ENCODE measurements at places on chromosomes 16 and 17. TPM values are rescaled to one million over a fixed set of nuclear protein-coding genes. Genes with fewer than 3 reads are reported as not detected.
A peak's percentile ranks its signal among the peaks of the same experiment; 100 is the strongest.

The TNFRSF13B gene
- not detected for total RNA-seq

- no peak for DNase-seq
Measured at GRCh38 chr17:6558932-6559752, 2.8 kb upstream of the PITPNM3 start.

DNA sequence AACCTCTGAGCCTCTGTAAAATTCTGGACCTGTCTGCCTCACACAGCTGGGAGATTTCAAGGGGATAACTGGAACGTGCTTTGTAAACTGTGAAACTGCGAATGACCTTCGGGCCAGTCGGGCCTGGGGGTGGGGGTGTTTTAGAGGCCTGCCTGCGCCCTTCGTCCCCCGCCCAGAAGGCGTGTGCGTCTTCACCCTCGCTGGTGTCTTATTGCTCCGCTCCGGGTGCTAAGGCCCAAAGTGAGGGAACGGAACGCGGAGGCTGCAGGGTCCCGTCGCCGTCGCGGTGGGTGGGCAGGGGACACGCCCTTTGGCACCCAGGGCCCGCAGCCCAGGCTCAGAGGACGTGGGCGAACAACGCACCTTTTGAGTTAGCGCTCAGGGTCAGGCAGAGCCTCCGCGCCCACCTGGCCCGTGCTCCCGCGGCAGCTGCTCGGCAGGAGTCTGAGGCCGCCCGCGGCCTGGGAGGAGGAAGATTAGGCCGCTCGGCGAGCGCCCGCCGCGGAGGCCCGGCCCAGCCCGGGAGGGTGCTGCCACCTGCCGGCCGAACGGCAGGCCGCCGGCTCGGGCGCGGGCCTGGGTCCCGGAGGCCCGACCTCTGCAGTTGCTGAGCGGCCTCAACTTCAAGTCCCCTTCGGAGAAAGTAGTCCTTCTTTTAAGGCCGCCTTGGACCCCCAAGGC lies 29.7 kb downstream of the DCAKD start:
- DNase-seq = peak; percentile 76

DNA sequence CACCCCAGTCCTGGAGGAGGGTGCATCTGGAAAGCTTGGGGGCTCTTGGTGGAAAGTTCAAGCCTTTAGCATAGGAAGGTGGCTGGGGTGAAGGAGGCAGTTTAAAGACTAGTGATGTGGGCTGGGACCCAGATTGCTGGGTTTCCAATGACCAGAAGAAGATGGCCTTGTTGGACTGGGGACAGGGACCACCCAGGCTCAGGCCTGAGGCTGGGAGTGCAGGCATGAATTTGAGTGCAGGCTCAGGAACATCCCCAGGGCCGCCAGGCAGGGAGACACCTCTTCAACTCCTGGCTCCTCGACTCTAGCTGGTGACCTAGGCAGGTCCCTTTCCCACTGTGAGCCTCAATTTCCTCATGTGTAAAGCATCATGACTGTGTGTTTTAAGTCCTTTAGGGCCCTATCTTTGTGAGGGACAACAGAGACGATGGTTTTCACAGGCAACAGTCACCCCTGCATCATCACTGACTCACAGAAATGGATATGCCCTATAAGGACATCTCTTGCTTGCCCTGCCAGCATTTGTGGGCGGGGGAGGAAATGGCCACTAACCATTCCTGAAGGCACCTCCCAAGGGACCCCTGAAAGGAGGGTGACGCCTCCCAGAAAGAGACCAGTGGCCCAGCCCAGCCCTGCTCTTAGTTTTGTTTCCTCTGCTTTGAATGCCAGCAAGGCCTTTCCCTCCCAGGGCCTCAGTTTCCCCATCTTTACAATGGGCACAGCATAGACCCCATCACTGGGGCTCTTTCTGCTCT lies 11.1 kb downstream of the NLRC5 start:
- peak; percentile 90 for DNase-seq

DNA sequence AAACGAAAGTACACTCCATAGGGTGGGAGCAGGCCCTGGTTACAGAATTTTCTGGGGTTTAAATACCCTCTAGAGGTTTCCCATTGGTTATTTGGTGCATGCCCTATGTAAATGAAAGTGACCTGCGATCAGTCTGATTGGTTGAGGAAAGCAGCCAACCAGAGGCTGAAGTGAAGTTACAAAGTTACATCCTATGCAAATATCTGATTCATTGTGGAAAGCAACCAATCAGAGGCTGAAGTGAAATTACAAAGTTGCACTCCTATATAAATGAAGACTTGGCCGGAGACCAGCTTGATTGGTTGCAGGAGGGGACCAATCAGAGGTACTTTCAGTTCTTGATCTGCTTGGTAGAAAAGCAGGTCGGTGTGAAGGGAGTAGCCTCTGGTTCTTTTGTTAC lies 24.4 kb downstream of the NAA60 start:
- no peak for DNase-seq

DNA sequence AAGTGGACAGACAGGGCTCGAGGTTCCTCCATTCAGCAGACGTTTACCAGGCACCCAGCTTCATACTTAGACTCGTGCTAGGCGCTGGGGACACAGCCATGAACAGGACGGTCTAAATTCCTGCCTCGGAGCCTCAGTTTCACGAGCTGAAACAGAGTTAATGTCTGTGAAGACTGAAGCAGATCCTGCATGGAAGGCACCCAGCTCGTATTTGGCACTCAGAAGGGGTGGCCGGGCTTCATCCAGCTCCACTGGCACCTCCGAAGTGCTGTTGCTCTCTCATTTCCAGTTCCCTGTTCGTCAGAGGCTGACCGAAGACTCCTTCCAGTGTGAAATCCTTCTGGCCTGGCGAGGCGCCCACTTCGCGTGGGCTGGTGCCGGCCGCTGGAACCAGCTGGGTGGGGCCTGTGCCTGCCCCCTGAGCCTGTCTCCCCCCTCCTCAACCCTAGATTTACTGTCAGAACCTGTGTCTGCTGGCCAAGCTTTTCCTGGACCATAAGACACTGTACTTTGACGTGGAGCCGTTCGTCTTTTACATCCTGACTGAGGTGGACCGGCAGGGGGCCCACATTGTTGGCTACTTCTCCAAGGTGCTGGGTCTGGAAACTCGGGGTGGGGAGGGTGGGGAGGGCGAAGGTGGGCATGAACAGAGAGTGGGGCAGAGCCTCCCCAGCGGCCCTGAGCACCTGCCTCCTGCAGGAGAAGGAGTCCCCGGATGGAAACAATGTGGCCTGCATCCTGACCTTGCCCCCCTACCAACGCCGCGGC lies 5.8 kb downstream of the PRSS8 start:
- peak; percentile 81 for DNase-seq

- DNase-seq = no peak
Measured at GRCh38 chr17:71727723-71728122, 393.1 kb upstream of the SOX9 start.

GRCh38 chr16:69589434-69590269 lies 23.9 kb downstream of the NFAT5 start:
- DNase-seq = no peak

- no peak for DNase-seq
Measured at GRCh38 chr16:78579020-78579419, 479.6 kb downstream of the WWOX start.

- no peak for DNase-seq
Measured at GRCh38 chr17:42178817-42179216, 2.1 kb downstream of the KCNH4 start.

GRCh38 chr17:48211011-48211410 lies 103.4 kb downstream of the SNX11 start:
- no peak for DNase-seq

DNA sequence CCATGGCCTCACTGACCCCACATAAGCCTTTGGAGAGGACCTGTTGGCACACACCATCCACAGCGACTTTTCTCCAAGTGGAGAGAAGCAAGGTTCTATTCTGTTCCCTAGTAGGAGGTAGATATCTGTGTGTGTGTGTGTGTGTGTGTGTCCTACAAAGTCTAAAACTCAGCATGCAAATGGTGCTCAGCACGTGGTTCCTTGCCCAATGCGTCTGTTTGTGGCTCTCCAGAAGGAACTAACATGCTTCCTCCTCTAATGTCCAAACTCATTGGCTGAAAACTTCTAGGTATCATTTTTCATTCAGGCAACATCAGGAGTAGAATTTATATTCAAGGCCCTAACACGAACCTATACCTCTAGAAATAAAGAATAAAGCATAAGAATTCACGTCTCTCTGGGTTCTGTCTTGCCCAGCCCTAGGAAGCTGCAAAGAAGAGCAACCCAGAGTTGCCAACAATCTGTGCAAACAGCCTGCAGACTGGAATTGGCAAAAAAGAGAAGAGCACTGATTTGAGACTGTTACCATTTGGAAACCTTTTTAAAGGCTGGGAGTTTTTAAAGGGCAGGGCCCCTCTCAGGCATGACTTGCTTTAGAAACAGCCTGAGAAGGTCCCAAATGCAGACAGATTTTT lies 25.5 kb downstream of the MAP3K14 start:
- no peak for DNase-seq

GRCh38 chr17:19410875-19411620 lies at the start of gene RNF112:
TSS of gene RNF112 (plus strand) at chr17:19411232. CDS start at chr17:19411409, 177 bp downstream.
- DNase-seq = peak; percentile 49

- DNase-seq = no peak
Measured at GRCh38 chr16:13377143-13377542, 475.7 kb downstream of the SHISA9 start.

GRCh38 chr17:79970576-79971068 lies 65.0 kb downstream of the TBC1D16 start:
- peak; percentile 22 for DNase-seq

DNA sequence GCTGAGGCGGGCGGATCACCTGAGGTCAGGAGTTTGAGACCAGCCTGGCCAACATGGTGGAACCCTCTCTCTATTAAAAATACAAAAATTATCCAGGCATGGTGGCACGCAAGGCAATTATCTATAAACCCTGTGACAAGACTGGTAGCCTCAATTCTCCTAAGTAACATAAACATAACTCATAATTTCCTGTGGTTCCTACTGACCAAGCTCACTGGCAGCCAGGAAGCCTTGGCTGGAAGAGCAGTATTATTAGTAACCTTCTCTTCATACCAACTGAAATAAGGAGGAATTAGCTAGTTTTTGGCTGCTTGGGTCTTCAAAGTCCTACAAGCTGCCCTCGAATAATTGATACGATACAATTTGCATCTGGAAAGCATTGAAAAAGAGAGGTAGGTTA lies 31.6 kb upstream of the LRRC37A3 start:
- no peak for DNase-seq

DNA sequence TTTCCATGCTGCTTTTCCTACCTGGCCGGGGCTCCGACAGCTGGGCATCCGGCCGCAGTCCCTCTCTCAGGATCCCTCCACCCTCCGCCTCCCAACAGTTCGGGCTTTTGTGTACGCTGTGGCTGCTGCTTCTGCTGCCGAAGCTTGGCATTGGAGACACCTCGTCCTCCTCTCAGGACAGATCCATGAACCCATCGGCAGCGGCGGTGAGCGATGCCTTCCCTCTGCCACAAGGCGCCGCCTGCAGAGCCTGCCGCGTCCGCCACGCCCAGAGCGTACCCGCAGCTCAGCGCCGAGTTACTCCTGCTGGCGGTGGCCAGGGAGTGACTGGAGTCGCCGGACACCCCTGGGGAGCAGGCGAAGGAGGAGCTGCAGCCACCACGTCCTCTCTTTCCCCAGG lies 2032.8 kb downstream of the TP53TG3F start:
- no peak for DNase-seq

DNA sequence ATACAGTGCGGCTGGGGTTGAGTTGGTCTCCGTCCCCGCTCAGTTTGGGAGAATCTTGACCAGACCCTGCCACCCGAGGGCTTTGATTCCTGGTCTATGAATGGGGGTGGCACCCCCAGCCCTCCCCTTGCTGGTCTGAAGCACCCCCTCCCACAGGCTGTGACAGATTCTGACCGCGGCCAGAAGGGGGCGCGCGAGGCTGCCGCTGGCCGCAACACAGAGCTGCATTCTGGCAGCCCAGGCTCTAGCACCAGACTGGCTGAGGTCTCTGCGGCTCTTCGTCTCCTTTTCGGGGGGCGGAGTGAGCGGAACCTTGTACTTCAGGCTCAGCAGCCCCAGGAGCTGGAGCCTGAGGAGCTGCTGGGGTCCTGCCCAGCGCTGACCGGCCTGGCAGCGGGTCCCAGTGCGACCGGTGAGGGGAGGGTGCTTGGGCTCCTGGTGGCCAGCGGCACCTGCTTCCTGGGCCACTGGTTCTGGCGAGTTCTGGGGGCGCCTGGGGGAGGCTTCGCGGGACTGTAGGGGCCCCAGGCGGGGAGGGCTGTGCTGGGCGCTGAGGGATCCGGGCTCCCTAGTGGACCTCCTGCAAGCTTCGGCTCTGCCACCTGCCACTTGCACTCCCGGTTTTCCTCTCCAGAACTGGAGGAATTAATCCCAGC lies 1011.6 kb downstream of the KCNJ18 start:
- DNase-seq = no peak

- peak; percentile 81 for DNase-seq
Measured at GRCh38 chr17:10844621-10845387, 6.9 kb upstream of the PIRT start.

DNA sequence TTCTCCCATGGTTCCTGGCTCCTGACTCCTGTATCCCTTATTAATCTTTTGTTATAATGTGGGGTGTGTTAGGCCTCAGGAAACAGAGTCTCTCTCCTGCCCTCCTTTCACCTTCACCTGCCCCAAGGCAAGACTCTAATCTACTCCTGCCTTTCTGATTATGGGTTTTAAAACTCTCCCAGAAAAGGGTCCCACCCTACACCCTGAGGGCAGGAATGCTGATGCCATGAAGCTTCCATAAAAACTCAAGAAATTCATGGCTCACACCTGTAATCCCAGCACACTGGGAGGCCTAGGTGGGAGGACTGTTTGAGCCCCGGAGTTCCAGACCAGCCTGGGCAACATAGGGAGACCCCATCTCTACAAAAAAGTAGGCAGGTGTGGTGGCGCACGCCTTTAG lies 18.6 kb upstream of the SRCAP start:
- no peak for DNase-seq

GRCh38 chr16:89915303-89916232 lies 3.1 kb upstream of the MC1R start:
- no peak for DNase-seq

DNA sequence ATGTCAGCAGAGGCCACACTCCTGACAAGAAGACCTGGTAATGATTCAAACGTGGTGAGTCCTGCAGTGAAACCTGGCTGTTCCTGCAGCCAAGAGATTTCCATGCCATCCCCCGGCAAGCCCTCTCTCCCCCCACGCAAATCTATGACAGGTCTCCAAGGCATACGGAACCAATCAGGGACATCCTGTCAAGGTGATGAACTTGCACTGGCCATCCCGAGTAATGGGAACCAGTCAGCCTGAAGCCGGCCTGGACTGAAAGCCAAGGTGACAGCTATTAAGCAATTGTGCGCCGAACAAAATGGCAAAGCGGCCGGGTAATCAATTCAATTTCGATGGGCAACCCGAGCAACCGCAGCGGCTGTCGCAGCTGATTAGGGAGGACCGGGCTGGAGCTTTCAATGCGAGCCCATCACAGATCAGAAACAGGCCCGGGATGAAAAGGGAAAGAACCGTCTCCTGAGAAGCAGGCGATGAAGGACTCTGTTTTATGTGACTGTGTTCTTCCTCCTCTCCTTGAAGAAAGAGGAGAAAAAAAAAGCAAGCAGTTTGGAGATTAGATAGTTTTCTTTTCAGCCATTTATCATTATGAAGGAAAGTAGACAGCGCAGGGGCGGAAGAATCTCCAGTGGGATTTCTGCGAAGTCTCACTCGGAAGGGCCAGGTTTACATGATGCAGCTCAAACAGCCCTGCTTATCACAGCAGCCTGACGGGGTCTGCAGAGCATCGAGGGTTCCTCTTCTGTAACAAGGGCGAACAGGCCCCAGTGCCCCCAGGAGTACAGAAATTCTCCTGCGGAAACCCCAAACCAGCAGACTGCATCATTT lies 35.2 kb downstream of the TBX4 start:
- DNase-seq = no peak

The LPO gene
- total RNA-seq = not detected

Data from left cardiac atrium (tissue), 4 donors.